ENCODE measurements at places on chromosomes 5 and 9. TPM values are rescaled to one million over a fixed set of nuclear protein-coding genes. Genes with fewer than 3 reads are reported as not detected.

The PAEP gene
- not detected for total RNA-seq

The CDH9 gene
- total RNA-seq: not detected

The WNT8A gene
- not detected for total RNA-seq

The POU5F2 gene
- total RNA-seq: 0.29 TPM

The STPG3 gene
- not detected for total RNA-seq

The NTNG2 gene
- 2.0 TPM for total RNA-seq

The PCDHGA8 gene
- total RNA-seq: 1.6 TPM

The SLC4A9 gene
- total RNA-seq: not detected

DNA sequence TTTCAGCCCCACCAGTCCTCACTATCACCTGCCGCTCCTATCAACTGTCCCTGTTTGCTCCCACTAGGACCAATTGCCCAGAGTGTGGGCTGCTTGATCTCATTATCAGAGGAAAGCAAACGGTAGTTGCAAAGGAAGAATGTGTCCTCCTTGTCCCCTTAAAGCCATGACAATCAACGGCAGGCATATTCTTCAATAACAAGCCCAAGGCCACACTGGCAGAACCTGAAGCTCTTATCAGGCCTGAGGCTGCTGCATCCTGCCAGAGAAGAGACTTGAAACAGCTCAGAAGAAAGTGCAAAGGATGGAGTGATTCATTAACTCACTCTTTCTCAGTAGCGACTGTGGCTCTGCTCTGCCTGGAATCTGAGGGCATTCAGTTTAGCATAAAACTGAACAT lies 39.2 kb upstream of the MAN2A1 start:
- DNase-seq: no peak

GRCh38 chr5:178083922-178084321 lies 29.4 kb upstream of the N4BP3 start:
- no peak for DNase-seq

GRCh38 chr5:154534457-154535050 lies 56.5 kb upstream of the HAND1 start:
- DNase-seq: no peak

- no peak for DNase-seq
Observed at GRCh38 chr5:147902609-147903115, 3.7 kb downstream of the C5orf46 start.

DNA sequence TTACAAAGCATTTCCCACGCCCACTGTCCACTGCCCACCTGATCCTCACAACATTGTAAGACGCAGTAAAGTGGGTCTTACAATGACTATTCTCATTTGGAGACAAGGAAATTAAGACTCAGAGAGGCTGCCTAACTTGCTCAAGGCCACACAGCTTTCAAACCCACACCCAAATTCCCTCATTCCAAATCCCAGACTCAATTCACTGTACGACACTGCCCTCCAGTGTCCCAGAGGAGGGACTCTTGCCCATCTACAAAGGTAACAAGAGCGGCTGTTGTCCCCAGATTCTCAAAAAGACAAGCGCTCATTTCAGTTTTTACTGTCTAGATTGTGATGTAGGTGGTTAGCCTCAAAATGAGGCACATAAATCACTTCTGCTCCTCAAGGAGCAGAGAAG lies 184.6 kb downstream of the ACTL7B start:
- DNase-seq: peak; percentile 43

DNA sequence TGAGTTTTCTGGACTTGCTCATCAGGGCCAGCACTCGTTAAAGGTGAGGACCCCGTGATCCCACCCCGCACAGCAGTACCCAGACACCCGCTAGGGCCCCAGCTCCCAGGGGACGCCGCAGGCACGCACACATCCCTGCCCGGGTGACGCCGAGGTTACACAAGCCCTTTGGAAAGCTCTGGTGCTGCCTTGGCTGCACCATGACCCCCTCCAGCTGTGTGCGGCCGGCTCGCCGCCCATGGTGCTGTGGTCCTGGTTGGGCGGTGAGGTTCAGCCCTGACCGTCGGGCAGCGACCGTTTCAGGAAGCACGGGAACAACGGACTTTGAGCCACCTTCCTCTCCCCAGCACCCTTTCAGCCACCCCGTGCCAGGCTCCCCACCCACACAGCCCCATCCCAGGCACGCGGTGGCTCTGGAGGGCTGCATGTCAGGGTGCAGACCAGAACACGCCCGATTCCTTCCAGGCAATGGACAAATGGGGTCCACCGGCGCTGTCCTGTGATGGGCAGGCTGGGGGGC lies 7.5 kb upstream of the SLC12A7 start:
- no peak for DNase-seq

DNA sequence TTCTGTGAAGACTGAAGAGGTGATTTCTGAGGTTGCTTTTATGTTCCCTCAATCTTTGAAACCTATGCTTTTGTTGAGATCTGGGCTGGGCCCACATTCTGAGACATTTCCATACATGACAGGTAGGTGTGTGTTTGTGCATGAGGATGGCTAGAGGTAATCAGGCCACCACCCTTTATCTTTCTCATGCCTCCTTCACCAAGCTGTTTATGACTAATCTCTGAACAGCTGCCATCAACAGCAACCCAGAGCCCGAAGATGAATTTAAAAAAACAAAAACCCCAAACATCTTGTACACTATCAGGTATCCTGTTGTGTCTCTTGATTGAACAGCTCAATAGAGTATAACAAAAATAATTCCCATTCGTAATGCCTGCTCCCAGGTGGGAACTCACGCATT lies 12.6 kb upstream of the C5orf46 start:
- peak; percentile 8 for DNase-seq

GRCh38 chr5:9451037-9451436 lies 94.8 kb downstream of the SEMA5A start:
- no peak for DNase-seq

- no peak for DNase-seq
Observed at GRCh38 chr5:159007235-159007634, 92.5 kb downstream of the EBF1 start.

DNA sequence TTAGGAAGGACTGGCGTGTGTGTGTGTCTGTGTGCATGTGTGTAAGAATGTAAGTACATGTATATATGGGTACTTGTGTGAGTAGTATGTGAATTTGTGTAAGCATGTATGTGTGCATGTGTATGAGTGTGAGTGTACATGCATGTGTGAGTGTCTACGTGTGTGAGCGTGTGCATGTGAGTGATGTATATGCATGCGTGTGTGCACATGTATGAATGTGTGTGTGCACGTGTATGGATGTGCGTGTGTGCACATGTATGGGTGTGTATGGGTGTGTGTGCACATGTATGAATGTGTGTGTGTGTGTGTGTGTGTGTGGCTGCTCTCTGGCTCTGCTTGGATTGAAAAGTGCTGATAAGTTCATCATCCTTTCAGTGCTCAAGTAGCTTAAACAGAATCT lies 154.5 kb downstream of the TENT4A start:
- no peak for DNase-seq

DNA sequence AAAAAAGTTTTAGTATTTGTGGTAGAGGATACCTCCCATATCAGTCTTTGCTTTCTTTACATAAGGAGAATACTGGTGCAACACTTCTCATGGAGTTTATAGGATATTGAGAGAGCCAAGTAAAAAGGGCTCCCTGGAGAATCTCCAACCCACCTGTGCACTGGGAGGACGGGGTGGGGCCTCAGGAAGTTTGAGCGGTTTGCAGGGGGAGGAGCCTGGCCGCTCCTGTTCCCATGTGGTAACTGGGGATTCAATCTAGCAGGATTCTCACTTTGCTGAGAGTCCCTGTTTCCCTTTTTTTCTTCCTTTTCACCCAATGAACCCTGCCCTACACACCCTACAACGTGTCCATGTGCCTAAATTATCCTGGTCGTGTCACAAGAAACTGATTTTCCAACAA lies 82.8 kb downstream of the APTX start:
- no peak for DNase-seq

DNA sequence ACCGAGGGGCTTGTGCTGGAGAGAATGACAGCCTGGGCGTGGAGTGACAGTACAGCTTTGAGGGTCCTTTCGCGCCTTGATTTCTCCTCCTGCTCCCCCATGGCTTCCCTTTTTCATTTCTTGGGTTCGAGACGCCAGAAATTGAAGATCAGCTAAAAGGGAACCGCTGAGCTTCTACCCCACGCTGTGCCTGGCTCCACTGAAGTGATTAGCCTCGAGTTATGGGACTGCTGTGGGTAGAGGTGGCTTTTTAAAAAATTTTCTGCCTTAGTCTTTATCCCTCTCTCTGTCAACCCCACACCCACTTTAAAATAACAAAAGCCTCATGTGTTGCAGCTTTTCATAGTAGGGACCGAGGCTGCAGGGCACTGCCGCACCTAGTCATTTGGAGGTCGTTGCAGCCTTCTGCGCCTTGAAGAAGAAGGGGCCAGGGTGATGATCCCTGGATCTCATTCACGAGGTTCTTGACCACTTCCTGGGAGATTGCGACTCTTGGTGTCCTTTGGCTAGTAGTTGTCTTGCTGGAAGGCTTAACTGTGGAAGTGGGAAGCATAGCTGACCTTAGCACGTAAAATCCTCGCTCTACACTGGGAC lies 603 bp downstream of the PPIP5K2 start:
- peak; percentile 19 for DNase-seq

GRCh38 chr5:68450245-68450852 lies 234.8 kb downstream of the PIK3R1 start:
- peak; percentile 22 for DNase-seq

DNA sequence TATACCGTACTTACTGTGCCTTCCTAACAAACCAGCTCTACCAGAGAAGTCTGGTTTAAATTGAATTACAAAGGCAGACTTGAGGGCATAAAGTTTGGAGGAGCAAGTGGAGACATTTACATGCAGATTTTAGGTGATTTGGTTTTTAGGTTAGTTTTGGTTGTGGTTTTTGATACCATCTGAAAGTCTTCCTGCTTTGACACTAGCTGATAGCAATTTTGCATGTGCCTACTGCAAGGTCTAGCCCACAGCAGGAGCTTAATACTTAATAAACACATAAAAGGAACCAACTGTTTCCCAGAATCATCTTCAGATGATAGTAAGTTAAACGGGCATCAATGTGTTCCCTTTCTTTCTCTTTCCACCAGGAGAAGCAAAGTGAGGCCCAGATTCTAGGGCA lies 3.4 kb upstream of the ESM1 start:
- no peak for DNase-seq

GRCh38 chr5:179194941-179195381 lies 134.8 kb downstream of the ZNF354C start:
- no peak for DNase-seq

DNA sequence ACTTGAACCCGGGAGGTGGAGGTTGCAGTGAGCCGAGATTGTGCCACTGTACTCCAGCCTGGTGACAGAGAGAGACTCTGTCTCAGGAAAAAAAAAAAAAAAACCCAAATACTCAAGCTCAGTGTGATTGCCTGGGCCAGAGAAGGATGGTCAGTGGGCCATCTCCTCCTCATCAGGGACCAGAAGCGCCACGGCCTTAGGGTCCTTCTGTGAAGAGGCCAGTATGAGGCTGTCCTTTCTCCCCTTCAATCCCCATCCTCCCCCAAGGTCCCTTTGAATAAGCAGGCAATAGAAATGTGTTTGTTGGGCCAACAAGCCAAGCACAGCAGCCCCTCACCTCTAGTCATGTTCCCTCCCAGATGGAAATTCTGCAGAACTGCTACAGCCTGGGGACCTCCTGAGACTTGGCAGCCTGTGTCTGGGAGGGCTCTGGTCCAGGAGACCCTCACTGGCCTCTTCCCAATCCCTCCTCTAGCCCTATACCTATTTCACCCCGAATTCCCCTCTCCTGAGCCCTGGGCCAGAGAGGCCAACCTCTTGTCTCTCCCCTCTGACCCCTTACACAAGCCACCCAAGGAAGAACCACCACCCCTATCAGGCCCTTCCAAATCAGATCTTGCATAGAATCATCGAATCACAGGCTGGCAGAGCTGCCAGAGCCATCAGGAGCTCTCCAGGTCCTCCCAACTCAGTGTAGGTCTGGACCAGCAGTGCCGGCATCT lies 1.0 kb downstream of the CSF1R start:
- no peak for DNase-seq

DNA sequence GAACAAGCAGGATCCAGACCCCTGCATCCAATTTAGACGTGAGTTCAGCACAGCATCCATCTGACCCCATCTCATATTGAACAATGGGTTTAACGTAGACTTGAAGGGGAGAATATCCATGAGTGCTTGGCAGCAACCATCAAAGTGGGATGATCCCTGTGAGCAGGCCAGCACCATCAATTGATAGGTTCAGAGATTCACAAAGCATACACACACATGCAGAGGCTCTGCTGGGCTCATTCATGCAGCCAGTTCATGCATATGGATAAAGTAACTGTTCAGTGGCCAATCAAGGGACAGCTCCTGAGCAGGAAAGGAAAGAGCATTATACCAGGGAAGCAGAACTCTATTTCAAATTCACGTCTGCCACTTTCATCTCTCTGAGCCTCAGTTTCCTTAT lies 24.8 kb upstream of the CPEB4 start:
- DNase-seq: no peak

DNA sequence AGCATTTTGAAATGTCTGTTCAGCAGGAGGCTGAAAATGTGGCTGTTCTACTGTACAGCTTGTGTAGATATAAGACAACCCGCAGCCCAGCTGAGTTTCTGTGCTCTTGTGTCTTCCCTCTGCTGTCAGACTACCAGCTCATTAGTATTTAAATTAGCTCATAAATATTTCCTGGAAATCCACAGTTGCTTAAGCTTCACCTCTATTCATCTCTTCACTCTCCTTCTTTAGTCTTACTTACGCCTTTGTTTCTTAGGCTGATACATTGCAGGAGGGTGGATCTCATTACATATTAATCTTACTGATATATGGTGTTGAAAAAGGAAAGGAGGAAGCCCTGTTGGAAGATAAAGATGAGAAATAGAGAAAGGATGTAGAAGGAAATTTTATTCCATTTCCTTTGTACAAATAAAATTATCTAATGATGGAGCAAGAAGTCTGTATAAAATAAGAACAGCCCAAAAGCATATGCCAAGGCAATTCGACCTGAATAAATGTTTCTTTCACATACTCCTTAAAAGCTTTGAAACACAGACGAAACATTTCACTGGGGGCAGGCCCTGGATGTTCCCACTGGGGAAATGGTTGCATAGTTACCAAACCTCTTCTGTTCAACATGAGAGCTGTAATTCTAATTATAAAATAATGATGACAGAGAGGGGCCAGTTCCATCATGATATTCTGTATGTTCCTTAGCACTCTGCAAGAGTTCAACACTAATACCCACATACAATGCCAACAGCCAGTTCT lies 111.8 kb upstream of the APC start:
- no peak for DNase-seq

DNA sequence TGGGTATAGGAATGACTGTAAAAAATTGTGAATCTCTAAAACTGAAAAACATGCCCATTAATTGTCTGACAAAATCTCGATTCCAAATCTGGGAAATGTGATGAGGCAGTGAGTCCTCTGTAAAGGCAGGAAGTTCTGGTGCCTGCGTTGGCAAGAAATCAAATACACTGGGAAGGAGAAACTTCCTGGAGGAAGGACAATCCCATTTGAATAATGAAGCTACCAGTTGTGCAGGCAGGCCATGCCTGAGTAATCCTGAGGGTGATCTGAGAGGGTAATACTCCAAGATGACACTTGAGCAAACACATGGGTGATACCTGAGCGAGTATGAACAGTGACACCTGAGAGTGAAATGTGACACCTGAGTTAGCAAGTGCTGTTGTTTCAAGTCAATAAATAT lies 49.7 kb downstream of the KIF24 start:
- DNase-seq: peak; percentile 4
